ENCODE measurements at places on chromosomes 2 and 18.

- DNase-seq, result no peak
These were observed 234.8 kb downstream of the DOK6 start for GRCh38 chr18:69635482-69635881.

- no peak for DNase-seq
These were observed 69.6 kb downstream of the MDH1 start for GRCh38 chr2:63658176-63658968.

- DNase-seq, result peak; percentile 28
These were observed 176.9 kb upstream of the MC4R start for GRCh38 chr18:60549338-60549960.

GRCh38 chr2:222180619-222181018 is 118.2 kb downstream of the PAX3 start:
- no peak for DNase-seq

DNA sequence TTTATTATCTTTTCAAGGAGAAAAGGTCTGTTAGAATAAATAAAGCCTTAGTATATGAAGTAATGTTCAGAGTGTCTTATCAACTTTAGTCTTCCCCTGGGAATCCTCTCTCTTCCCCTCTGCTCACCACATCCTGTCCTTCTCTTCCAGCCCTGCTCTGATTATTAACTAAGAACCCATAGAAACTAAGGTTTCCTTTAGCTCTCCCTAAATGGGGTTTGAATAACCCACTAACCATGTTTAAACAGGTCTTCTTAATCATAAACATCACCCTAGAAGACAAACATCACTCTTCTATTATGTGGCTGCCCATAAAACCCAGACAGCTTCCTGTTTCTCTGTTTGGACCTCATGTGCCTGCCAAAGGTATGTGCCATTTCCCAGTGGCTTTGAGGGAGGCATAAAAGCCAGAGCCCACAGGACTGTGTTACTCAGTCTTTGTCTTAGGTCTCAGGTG is 50.1 kb downstream of the SLC14A1 start:
- DNase-seq, result no peak

DNA sequence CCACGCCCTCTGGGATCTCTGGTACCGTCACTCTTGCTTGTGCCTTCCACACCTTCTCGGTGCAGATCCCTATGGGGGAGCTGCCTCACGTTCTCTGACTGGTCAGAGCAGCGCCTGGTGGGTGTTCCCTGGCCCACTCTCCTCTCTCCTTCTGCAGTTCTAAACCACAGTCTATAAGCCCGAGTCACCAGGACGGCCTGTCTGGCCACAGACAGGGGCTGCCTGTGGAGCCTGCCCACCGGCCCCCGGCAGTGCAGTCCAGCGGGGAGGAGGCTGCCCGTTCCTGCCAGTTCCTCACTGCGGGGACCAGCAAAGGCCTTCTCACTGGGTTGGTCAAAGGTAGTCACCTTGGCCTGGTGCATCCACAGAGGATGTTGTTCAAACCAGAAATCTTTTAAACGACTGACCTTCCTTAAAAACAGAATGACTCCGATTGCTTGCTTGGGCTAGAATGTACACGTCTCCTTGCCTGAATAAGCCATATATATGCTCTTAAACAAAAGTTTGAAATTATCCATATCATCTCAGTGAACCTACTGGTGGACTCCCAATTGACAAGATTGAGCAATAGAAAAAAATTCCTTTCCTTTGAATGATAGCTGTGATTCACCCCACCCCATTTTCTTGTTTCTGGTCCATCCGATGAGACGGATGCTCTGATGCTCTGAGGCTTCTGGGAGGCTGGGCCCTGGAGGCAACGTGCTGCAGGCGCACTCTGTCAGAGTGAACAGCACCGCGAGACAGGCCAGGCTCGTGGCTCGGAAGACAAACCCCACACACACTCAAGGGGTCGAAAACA is 61.2 kb downstream of the RALBP1 start:
- no peak for DNase-seq

DNA sequence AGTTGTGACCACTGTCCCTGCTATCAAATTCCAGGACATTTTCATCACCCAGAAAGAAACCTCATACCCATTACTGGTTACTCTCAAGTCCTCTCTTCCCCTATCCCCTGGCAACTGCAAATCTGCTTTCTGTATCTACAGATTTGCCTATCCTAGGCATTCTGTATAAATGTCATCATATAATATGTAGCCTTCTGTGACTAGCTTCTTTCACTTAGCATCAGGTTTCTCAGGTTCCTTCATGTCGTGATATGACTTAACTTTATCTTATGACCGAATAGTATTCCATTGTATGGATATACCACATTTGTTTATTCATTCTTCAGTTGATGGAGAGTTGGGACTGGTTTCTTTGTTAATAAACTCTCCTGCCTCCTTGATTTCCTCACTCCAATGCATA is 60.5 kb downstream of the PMAIP1 start:
- no peak for DNase-seq

DNA sequence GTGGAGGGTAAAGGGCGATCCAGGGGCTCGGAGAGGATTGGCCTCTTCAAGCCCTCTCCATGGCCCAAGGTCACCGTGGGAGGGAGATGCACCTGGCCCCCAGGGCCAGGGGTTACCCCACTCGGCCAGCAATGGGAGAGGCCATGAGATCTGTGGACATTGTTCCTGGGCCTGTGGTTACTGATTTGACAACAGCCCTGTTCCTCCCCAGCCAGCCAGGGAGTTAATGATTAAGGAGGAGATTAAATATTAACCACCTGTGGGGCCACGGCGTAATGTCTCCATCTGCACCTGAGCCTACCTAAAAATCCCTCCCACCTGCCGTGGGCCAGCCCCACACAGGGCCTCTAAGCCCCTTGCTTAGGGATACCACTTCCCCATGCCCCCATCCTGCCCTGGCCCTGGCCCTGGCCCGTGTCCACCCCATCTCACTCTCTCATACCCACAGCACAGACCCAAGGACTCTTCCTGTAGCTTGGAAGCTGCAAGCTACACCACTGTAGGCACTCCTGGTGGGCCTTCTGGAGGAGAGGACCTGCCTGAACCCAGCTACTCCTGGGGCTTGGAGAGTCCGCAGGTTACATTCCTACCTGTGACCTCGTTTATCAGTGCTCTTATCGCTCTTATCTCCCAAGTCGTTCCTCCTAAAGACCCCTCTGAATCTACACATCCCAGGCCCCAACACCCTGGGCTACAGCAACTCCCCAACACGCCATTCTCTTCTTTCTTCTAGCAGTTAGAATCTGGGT is 32.1 kb downstream of the ZFP36L2 start:
- no peak for DNase-seq

GRCh38 chr2:203660465-203660864 is 46.0 kb upstream of the CD28 start:
- DNase-seq, result no peak

DNA sequence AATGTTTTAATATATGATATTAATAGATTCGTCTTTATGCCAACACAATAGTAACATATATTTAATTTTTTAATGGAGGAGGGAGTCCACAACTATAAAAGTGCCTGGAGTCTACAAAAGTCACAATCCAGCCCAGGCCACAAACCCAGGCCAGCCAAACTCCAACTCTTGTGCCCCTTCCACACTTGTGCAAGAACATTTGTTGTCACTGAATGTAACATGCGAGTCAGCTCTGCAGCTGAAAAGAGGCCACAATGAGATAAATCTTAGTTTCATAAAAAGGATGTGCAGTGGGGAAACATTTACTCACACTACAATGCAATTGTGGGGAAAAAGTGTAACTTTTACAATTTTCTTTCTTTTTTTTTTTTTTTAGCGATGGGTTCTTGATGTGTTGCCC is 110.8 kb downstream of the MCFD2 start:
- DNase-seq, result no peak

DNA sequence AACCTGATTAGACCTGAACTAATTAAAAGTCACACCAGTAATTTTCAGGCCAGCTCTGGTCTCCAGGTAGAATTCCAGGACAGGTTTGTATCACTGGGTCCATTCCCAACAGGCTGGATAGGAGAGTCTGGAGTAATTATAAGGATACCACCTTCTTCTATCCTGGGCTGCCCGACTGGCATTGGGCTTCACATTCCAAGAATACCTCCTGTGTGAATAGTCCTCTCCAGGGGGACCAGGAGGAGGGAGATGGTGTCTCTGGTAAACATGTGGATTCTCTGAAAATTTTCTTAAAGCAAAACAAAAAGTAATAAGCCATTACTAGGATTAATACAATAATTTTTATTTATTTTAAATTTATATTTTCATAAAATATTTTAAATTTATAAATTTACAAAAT is 17.3 kb downstream of the DUSP11 start:
- DNase-seq, result no peak

- no peak for DNase-seq
These were observed 259.9 kb downstream of the NDUFA10 start for GRCh38 chr2:239765076-239765845.

- DNase-seq, result no peak
These were observed 129.4 kb downstream of the MYO5B start for GRCh38 chr18:50065527-50065926.

GRCh38 chr18:58158459-58158858 is 114.4 kb downstream of the NEDD4L start:
- DNase-seq, result no peak

- DNase-seq, result no peak
These were observed 9.3 kb downstream of the HDAC4 start for GRCh38 chr2:239391286-239392071.

DNA sequence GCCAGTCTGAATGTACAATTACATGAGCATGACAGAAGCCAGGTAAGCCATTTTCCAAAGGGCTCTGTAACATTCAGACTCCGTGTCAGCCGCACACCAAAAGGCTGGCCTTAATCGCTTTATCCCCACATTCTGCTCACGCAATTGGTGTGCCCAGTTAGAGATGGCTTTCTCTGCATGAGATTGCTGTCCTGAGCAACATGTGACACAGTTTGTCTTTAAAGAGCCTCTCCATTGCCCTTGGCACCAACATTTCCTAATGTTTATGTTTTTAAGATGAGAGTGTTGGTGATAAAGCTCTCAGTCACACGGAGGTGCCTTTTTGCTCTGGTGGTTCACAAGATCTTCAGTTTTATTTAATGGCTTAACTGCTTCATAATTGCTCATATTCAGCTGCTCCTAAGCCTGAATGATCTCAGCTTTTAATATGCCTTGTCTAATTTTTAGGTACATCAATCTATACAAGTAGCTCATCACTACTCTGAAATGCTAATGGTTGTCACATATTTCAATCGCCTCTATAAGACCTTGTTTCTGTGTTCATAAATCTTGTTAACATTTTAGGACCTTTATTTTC is 164.8 kb upstream of the ACVR2A start:
- no peak for DNase-seq

DNA sequence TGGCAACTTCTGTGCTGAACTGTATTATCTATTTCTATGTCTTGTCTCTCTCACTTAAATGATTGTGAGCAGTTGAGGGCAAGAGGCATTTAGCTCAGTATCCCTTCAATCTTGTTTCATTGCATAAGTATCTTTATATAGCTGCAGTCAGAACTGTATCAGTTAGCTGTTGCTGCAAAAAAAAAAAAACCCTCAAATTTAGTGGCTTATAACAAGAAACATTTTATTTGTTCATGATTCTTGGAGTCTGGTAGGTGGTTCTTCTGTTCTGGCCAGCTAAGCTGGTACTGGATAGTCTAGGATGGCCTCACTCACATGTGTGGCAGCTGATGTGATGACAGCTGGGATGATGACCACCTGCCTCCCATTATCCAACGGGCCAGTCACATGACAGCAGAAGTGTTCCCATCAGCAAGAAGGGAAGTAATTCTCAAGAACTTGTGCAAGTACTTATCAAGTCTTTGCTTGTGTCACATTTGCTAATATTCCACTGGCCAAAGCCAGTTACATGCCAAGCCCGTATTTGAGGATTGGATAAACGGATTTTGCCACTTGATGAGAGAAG is 67.8 kb downstream of the SLC4A3 start:
- DNase-seq, result no peak

DNA sequence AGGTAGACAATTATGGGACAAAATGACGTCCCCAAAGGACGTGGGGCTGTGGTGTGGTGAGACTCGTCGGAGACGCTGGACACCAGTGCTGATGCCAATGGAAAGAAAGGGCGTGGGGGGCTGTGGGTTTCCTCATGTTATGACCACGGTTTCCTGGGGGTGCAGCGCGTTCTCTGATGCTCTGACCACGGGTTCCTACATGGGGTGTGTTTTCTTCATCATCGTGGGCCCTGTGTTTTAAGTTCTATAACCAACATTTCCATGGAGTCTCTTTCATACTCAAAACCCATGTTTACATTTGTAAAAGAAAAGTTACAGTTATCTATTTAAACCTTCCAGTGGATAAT is 141.6 kb downstream of the RTP5 start:
- DNase-seq, result no peak

DNA sequence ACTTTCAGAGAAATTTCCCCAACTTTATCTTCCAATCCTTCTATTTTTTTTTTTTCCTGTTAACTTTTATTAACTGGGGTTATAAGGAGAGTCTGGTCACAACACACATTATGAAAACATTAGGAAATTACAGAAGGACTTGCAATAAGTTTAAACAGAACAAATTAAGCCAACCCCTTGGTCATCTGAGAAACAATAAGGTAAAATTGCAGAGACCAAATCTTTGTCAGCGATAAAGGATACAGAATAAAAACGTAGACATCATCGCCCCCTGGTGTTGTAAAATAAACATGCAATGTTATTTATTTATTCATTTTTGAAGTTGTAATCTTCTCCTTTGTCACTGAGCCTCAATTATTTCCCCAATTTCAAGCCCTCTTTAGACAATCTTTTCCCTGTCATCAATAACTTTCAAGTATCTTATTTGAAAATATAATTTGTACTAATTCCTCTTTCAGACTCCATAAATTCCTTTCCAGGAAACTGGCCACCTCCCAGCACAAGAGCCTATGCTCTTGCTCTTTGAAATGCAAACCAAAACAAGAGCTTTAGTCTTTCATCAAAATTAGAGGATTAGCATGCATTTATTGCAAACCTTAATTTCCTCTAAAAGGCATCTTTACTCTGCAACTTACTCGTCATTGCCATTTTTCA is 19.5 kb downstream of the G6PC2 start:
- no peak for DNase-seq

DNA sequence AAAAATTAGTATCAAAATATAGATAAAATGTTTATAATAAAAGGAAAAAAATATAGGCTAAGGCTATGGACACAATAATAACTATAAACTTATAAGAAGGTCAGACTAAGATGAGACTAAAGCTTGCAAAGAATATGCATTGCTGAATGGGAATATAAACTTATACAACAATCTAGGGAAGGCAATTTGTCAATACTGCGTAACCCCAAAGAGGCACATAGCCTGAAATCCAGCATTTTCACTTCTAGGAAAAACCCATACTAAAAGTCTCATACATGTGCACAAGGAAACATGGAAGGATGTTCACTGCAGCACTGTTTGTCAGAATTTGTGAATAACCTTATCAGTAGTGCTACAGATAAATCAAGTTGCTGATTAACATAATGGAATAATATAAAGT is 45.5 kb downstream of the FANCL start:
- DNase-seq, result no peak

Data from neural crest cell (in vitro differentiated cells).